ENCODE measurements at places on chromosomes 7 and 10. TPM values are rescaled to one million over a fixed set of nuclear protein-coding genes. Genes with fewer than 3 reads are reported as not detected.

DNA sequence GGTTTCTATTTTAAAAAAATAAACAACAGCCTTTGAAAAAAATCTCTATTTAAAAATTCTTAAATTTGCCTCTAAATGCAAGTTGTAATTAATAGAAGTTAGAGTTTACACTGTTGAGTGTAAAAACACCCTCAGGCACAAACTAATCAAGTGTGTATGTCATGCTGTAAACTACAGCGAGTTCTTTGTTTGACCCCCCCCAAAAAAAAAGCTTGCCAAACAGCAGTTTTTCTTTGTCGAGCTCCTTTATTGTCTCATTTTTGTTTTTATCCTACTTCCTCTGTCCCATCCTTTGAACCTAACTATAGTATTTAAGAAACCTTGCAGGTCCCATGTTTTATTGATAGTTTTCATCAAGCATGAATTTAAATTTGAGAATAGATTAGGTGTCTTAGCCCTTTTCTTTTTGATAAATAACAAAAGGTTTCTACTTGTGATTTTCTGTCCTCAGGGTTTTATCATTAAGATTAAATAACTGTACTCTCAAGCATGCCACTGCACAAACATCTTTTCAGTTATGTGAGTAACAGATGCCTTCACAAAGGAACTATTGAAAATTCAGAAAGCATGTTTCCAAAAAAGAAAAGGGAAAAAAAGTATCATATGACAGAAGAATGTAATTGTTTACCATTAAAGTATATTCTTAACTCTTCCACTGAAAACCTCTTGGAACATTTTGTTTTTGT is 176.0 kb downstream of the ARID5B start:
- DNase-seq: no peak

GRCh38 chr7:30661926-30662325 is 20.3 kb downstream of the CRHR2 start:
- no peak for DNase-seq

DNA sequence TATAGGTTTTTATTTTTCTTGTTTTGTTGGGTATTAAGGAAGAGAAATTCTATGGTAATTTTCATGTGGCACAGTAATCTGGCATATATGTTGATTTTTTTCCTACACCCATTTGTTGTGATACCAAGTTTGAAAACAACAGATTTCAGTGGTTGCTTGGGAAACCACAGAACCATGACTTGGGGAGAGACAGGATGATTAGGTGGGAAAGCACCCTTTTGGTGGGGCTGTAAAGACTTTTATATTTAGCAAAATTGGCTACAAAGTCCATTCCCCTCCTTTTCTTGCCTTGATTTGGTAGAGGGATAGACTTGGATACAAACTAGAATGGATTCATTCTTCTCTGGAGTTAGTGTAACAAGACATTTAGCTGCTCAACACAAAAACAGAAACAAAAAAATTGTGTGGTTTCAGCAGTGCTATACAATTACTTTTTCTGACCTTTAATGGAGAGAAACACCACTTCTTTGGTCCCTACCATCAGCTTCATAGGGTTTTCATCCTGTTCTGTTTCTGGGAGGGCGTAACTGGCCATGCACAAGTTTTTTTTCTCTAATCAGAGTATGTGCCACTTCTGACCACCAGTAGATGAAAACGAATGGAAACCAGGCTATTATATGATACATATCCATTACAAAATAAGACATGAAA is 52.7 kb downstream of the FIGNL1 start:
- DNase-seq: no peak

The TEX47 gene
- not detected for total RNA-seq

DNA sequence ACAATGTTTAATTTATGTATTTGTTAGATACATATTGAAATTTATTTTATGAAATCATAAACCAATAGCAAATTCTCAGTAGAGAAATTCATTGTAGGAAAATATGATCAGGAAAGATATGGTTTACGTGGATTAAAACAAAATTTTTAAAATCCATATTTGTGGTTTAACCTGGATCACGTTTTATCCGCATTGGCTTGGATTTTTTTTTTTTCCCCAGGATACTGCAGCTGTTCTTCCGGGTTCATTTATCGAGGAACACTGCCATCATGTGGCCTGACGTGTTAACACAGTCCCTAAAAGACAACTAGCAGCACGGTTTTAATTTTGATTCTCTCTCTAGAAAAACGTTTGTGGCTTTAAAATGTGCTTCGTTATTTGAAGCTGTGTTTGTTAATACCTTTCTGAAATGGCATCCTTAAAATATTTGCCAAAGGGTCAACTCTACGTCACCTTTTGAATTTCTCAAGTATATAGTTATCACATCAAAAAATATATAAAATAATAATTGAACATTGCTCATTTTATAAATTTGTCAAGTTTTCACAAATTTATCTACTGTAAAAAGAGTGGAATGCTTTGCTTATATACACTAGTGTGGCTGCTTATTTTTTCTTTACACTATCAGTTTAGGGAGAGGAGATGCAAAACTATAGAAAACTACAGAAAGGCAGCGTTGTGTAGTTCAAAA is 8.7 kb upstream of the ASB4 start:
- peak; percentile 28 for DNase-seq

The GPAM gene
- 4.2 TPM for total RNA-seq

- no peak for DNase-seq
Measured at GRCh38 chr10:130627346-130628045, 491.3 kb downstream of the GLRX3 start.

DNA sequence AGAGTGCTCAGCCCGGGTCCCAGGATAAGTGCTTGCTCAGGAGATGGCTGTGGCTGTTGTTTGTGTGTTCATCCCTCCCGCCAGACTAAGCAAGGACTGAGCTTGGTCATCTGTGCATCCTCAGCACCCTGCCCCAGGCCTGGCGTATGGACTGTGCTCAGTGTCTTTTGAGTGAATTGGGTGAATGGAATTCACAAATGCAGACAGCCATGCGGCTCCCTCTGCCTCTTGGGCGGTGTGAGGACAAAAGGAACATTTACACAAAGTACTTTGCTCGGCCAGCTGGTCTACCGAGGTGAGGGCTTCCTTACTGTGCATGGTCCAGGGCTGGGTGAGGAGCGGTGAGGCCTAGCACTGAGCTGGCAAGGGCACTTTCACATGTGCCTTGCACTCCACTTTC is 120.2 kb downstream of the CDH23 start:
- no peak for DNase-seq

The ADRA2A gene
- total RNA-seq: 0.22 TPM

The STN1 gene
- 44.1 TPM for total RNA-seq

DNA sequence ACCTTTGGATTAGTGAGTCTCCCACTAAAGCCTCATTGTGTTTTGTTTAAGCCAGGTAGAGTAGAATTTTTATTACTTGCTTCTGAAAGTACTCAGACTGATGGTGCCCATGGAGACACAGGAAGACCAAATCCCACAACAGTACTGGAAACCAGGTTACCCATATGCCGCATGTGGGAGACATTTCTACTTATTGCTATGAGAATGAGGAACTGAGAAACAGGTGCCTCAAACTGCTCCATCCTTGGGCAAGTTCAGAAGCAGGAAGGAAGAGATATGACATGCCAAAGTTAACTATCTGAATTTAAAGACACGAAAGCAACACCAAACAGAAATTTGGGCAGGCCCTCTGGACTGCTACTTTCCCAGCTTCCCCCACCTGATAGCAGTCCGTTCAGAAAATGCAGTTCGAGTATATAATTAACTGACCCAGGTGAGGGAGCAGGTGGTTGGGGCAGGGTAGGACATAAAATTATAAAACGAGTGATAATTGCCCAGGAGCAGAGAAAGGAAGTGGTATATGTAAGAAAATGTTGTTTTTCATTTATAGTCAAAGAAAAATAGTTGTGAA is 382.3 kb upstream of the MTPN start:
- no peak for DNase-seq

The FGL2 gene
- total RNA-seq: 8.1 TPM

DNA sequence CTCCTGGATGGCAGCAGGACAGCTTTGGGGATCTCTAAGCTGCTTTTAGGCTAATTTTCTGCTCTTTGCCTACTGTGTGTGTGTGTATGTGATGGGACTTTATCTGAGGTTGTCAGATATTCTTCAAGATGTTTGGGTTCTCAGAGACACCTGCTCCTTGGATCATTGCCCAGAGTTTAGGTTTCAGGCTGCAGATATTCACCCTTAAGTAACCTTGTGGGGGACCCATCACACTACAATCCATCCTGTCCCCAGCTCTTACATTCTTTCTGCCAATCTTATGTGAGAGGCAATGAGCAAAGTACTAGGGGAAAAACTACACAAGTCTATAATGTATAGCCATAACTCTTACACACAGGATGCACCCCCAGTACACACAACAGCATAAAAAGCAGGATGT is 263.0 kb upstream of the ZWINT start:
- no peak for DNase-seq

GRCh38 chr7:140670343-140670935 is 2.3 kb upstream of the ADCK2 start:
- no peak for DNase-seq

The ATOH7 gene
- total RNA-seq: not detected

GRCh38 chr7:90701771-90702170 is 105.7 kb downstream of the CDK14 start:
- DNase-seq: no peak

DNA sequence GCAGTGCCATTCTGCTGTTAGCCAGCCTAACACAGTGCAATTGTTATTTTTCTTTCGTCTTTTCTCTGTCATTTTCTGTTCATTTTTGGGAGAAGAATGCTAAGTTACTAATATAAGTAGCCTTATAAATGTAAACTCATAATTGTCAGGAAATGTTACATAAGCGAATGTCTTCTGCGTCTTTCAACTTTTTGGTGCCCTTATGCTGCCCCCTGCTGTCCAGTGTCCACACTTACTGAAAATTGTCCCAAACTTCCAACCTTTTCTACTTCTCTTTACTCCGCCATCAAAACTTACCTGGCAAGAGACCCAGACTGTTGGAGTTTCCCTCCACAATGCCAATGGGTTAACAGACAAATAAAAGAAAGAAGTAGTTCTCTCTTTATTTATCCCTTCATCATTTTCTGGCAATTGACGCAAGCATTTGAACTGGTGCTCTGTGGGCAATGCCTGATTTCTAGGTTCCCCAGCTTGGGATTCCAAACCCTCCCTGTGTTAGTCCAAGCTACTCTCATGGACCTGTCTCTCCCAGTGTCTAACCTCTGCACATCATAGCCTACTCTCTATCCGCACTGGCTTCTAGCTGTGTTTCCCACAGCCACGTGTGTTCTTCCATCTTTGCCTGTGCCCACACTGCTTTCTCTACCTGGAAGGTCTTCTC is 21.0 kb upstream of the EPC1 start:
- DNase-seq: peak; percentile 71

- no peak for DNase-seq
Measured at GRCh38 chr10:95335933-95336699, 45.3 kb upstream of the PDLIM1 start.

- peak; percentile 47 for DNase-seq
Measured at GRCh38 chr7:8176370-8177081, 85.4 kb downstream of the ICA1 start.

- no peak for DNase-seq
Measured at GRCh38 chr10:124106241-124106879, 13.0 kb upstream of the CHST15 start.

- DNase-seq: no peak
Measured at GRCh38 chr7:157555944-157556641, 219.3 kb downstream of the DNAJB6 start.

DNA sequence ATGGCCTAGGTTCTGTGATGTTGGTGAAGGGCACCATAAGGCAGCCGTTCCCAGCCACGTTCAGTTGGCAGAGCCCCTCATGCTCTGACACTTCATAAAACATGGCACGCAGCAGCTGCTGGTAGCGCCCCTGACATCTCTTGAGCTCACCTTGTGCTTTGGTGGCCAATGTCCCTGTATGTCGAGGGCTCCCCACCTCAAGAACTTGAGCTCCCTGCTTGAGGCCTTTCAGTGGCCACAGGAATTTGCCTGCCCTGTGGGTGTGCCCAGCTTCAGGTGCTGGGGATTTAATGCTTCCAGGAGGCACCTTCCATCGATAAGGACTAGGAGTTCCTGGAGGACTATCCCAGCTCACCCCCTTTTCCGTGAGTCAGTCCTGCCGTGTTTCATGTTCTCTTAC is 9.5 kb upstream of the ZNF32 start:
- no peak for DNase-seq

DNA sequence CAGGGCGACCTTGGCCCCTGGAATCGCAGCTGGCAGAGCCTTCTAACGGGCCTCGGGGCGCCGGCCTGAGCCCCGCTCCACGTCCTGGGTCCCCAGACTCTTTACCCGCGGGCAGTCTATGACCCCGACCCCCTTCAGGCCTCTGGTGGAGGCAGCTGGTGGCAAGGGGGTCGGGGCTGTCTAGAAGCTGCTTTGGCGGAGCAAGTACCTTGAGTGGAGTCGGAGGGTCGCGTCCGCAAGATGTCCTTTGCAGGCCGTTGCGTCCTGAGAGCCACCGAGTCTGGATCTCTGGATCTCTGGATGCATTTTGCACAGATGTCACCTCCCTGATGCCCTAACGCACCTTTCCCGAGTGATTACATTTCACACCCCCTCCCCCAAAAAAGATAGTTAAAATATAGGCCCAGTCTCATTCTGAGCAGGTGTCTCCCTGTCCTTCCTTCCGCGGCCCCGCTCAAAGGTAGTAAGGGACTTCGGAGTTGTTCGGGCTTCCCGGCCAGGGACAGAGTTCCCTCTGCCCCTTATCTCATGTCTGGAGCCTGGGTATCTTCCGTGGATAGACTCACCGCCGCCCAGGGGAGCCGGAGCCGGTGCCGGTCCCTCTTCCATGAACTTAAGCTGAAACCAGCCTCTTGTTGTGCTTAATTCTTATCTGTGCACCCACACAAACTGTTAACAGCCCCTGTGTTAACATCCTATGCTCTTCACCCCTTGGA is 457 bp downstream of the ACADSB start:
- DNase-seq: peak; percentile 12

The SHH gene
- total RNA-seq: not detected

- no peak for DNase-seq
Measured at GRCh38 chr7:70143075-70144044, 545.1 kb downstream of the AUTS2 start.

DNA sequence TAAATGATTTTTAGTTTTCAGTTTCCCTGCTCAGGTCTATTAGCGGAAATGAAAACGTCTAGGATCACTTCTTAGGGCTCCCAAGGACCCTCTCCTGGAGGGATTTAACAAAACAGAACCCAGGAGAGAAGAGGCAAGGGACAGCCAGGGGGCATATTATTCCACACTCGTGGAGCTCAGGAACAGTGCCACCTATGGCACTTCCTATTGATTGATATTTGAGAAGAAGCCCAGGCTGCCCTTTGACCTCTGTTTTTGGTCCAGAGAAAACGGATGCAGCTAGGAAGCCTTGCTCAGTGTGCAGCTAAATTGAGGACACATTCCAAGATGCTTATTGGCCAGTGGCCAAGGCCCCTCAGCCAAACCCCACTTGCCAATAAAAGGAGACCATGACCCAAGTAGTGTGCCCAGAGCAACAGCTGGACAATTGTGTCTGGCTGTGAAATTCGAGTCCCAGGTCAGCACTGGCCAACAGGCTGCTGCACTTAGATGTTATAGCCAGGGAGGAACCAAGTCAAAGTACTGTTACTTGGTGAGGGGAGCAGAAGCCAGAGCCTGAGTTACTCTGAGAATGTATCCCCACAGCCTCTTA is 24.0 kb upstream of the GPNMB start:
- no peak for DNase-seq

- no peak for DNase-seq
Measured at GRCh38 chr7:133139350-133139749, 57.5 kb upstream of the CHCHD3 start.

GRCh38 chr10:118965645-118966044 is 63.9 kb upstream of the NANOS1 start:
- DNase-seq: no peak

- DNase-seq: no peak
Measured at GRCh38 chr10:24723386-24723787, 300 bp downstream of the ARHGAP21 start.

The SAP25 gene
- total RNA-seq: 47.4 TPM

The BRI3 gene
- 55.9 TPM for total RNA-seq

- no peak for DNase-seq
Measured at GRCh38 chr7:147060070-147060469, 943.5 kb downstream of the CNTNAP2 start.

Measured in CD4-positive, CD25-positive, alpha-beta regulatory T cell (primary cell).